ENCODE measurements at places on chromosomes 7 and 10. TPM values are rescaled to one million over a fixed set of nuclear protein-coding genes. Genes with fewer than 3 reads are reported as not detected.

Gene NUTM2B
- 1.8 TPM for total RNA-seq

GRCh38 chr7:30503274-30504212, 1.1 kb downstream of the GGCT start:
- DNase-seq, result no peak

DNA sequence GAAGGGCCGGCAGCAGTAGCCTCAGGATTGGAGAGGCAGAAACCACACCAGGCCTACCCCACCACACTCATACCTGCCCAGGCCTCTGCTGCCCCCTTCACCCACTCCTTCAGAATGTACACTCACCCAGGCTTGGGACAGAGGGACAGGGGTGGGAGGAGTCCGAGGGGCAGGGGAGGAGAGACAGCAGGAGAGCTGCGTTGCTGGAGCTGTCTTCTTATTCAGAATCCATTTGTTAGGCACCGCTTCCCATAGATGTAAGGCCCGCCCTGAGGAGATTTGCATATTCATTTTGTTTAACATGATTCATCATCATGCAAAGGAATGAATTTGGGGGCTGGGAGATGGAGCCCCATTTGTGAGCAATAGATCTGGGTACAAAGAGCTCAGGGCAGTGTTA, 156.7 kb downstream of the CDH23 start:
- DNase-seq, result no peak

- DNase-seq, result peak; percentile 69
These were observed 145.1 kb downstream of the PLXNA4 start for GRCh38 chr7:132430861-132431822.

- DNase-seq, result no peak
These were observed 324.4 kb upstream of the ZNF32 start for GRCh38 chr10:43972976-43973647.

DNA sequence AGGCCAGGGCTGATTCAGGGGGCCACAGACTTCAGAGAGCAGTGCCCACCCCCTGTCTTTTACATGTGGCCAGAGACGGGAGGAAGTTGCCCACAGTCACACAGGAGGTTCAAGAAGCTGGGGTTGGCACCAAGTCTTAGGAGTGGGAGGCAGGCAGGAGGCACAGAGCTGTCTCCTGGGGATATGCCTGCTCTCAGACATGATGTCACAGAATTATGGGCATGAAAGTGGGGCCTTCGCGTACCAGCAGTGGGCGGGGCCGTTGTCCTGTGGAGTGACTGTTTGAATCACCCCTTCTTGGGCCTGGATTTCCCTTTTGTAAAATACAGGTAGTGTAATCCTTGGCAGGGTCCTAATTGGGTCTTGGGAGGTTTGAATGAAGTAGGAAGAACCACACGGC, 81.2 kb upstream of the PPIF start:
- no peak for DNase-seq

- no peak for DNase-seq
These were observed 852.4 kb downstream of the SORCS1 start for GRCh38 chr10:106312087-106312486.

GRCh38 chr10:76252733-76253132, 821.3 kb downstream of the LRMDA start:
- no peak for DNase-seq

GRCh38 chr10:63168821-63169462, 35.8 kb downstream of the NRBF2 start:
- no peak for DNase-seq

DNA sequence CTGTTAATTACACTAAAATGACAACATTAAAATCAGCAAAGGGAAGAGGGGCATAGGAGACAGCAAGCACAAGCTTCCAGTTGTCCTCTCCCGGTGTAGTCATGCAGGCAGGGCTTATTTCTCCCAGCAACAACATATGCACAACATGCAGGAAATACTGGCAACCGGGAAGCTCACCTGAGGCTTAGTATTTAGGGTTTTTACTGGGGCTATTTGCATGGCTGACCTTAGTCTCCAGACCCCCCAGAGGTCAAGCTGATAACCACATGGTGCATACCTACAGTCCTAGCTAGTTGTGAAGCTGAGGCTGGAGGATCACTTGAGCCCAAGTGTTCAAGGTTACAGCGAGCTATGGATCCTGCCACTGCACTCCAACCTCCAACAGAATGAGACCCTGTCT, 12.8 kb upstream of the JMJD1C start:
- DNase-seq, result no peak

- no peak for DNase-seq
These were observed 6.9 kb downstream of the KPNA7 start for GRCh38 chr7:99201027-99201426.

Gene INMT
- 0.37 TPM for total RNA-seq

- no peak for DNase-seq
These were observed 55.5 kb upstream of the LHFPL3 start for GRCh38 chr7:104272767-104273384.

Gene AIFM2
- 7.3 TPM for total RNA-seq

Gene CDC14C
- not detected for total RNA-seq

- DNase-seq, result no peak
These were observed 99.0 kb upstream of the SAMD8 start for GRCh38 chr10:75012471-75012870.

Gene HDAC9
- total RNA-seq, result 0.71 TPM

GRCh38 chr7:31553661-31554081, 39.8 kb downstream of the ITPRID1 start:
- DNase-seq, result no peak

- DNase-seq, result no peak
These were observed 217.2 kb downstream of the REEP3 start for GRCh38 chr10:63738410-63738809.

Gene SORCS1
- total RNA-seq, result not detected
